Right lobe of liver (tissue), 6 donors: ENCODE measurements at places on chromosomes 12 and 14.

GRCh38 chr14:39109893-39110715, 4.0 kb upstream of the GEMIN2 start:
- no peak for DNase-seq

- DNase-seq = no peak
Observed at GRCh38 chr12:18823461-18823860, 85.5 kb downstream of the CAPZA3 start.

- no peak for DNase-seq
Observed at GRCh38 chr14:50237427-50237826, 6.0 kb upstream of the SOS2 start.

DNA sequence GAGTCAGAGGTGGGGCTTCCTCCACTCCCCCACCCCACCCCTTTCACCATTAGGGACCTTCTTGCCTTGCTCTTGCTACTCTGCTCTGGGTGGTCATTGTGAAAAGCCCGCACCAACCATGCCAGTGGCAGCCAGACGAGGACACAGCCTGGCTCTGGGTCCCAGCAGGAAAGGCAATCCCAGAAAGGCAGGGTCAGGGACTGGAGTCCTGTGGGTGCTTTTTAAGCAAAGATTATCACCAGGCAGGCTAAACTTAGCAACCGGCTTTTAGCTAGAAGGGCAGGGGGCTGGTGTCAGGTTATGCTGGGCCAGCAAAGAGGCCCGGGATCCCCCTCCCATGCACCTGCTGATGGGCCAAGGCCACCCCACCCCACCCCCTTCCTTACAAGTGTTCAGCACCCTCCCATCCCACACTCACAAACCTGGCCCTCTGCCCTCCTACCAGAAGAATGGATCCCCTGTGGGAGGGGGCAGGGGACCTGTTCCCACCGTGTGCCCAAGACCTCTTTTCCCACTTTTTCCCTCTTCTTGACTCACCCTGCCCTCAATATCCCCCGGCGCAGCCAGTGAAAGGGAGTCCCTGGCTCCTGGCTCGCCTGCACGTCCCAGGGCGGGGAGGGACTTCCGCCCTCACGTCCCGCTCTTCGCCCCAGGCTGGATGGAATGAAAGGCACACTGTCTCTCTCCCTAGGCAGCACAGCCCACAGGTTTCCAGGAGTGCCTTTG, 1.2 kb upstream of the GAPDH start:
- DNase-seq = peak; percentile 81

DNA sequence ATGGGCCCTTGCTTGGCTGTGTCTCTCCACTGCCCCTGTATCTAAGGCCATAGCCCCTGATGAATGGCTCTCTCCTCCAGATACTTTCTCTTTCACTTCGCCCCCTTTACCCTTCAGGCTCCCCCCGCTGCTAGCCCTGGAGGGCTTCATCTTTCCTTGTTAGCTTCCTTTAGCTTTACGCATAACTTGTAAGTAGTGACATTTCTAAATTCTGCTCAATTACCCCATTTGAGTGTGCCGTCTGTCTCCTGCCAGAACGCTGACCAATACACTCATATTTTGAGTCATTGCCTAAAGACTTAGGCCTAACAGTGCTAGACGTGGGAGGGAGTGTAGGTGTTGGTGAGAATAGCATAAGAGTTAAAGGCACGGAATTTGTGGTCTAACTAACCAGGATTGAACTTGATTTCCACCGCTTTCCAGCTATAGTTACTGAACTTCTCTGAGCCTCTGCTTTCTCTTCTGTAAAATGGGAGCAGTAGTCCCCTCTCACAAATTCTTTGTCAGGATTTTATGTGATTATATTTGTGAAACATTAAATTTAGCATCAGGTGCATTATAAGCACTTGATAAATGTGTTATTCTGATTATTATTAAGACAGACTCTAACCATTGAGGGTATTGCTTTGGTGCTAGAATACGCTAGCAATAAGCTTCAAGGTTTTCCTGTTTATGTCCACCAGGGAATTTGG, 129.3 kb downstream of the ZFP36L1 start:
- peak; percentile 26 for DNase-seq

- no peak for DNase-seq
Observed at GRCh38 chr14:39181693-39182047, 6.6 kb downstream of the PNN start.

DNA sequence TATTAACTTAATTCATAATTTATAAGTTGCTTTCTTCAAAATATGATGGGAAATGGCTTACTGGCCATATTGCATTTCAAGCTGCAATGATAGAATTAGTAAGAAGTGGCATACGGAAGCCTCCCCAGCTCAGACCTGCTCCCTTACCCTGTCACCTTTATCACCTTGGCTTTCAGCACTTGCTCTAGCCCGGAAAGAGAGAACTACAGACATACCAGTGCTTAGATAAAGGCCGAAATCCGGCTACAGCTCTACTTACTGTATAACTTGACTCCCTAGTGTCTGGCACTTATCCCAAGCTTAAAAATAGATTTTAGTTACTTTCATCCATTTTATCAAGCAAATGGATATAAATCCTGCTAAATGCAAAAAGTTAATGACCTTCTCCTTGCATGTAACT, 42.5 kb downstream of the PKP2 start:
- DNase-seq = no peak

- DNase-seq = no peak
Observed at GRCh38 chr12:85076688-85077430, 40.7 kb downstream of the LRRIQ1 start.

GRCh38 chr12:3355378-3355900, 135.6 kb upstream of the PRMT8 start:
- no peak for DNase-seq

DNA sequence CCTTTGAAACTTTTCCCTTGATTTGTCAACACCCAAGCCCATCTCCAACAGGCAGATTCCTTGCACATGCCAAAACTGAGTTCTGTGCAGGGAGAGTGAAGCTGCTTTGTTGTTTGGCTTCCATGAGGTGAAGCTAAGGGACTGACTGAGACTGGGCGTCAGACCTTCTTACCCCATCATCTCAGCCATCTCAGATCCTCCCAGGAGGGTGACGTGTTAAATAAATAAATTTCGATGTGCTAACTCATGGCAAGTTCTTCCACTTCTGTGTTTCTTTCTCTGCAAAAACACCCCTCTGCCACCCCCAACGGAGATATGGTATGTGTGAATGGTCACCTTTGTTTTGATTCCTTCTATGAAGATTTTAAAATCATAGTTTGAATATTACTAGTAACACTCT, 17.8 kb downstream of the UTP20 start:
- DNase-seq = no peak

- no peak for DNase-seq
Observed at GRCh38 chr12:7966563-7966962, 30.6 kb upstream of the SLC2A3 start.

- DNase-seq = peak; percentile 68
Observed at GRCh38 chr12:51886021-51886710, 1.7 kb upstream of the ANKRD33 start.

DNA sequence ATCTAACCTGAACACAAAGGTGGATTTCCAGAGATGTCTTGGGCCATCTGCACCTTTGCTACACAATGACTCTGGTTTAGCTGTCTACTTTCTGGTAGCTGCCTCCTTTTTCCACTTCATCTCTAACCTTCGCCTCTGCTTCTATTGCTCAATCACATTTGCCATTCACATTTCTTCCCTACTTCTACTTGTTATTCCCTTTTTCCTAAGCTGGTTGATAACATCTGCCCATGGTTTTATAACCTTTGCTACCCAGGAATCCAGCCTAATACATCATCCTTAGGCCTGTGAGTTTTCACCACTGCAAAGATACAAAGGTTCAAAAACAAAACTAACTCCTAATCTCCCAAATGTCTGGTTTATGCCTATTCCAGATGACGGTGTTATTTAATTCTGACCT, 13.2 kb downstream of the SPPL3 start:
- no peak for DNase-seq

- no peak for DNase-seq
Observed at GRCh38 chr14:65290830-65291229, 121.7 kb upstream of the FUT8 start.

DNA sequence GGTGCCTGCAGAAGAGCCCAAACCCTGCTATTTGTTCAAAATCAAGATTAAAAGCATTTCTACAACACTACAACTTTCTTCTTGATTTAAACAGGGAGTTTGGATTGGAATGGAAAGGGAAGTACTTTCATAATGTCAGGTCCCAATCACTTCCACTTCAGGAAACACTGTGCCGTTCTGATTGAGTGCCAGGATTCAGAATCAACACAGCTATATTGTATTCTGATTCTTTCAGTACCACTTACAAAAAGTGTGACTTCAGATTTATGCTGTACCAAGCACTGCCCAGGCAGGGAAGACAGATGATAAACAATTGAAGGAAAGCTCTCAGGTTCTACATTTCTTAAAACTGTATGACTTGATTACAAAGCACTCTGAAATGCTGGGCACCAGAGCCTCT, 3.2 kb downstream of the TDP1 start:
- DNase-seq = no peak

- no peak for DNase-seq
Observed at GRCh38 chr12:71972441-71973074, 33.9 kb downstream of the TPH2 start.

DNA sequence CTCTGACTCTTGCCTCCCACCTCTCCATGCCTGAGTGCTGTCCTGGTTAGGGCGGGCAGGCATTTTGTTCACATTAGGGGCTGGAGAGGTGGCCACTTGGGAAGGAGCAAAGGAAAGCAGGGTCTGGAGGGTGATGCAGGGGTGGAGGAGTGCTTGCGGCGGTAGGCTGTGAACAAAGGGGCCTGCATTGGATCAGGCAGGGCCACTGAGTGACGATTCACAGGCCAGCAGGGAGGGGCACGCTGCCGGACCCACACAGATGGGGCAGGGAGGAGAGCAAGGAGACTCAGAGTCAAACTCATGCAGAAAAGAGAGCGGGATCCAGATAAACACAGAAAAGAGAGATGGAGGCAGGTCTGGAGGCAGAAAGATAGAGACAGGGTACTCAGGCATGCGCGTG, 58.4 kb upstream of the TBX3 start:
- no peak for DNase-seq

DNA sequence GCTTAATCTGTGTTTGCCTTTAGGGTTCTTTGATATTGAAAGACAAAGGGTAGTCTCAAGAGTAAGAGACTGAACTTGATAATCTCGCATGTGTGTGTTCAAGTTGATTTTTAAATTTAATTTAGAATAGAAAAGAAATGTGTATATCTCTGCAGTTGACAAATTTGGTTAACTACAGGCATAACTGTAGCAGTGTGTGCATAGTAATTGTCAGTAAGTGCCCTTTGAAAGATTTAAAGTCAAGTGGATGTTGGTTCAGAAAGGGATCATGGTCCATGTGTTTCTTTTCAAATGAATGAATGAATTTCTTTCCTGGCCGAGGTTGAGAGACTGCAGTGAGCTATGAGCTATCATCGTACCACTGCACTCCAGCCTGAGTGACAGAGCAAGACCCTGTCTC, 49.9 kb upstream of the DYRK2 start:
- DNase-seq = no peak

GRCh38 chr14:61651355-61651754, 44.0 kb upstream of the HIF1A start:
- DNase-seq = no peak

- no peak for DNase-seq
Observed at GRCh38 chr12:91889910-91890309, 255.7 kb downstream of the BTG1 start.

DNA sequence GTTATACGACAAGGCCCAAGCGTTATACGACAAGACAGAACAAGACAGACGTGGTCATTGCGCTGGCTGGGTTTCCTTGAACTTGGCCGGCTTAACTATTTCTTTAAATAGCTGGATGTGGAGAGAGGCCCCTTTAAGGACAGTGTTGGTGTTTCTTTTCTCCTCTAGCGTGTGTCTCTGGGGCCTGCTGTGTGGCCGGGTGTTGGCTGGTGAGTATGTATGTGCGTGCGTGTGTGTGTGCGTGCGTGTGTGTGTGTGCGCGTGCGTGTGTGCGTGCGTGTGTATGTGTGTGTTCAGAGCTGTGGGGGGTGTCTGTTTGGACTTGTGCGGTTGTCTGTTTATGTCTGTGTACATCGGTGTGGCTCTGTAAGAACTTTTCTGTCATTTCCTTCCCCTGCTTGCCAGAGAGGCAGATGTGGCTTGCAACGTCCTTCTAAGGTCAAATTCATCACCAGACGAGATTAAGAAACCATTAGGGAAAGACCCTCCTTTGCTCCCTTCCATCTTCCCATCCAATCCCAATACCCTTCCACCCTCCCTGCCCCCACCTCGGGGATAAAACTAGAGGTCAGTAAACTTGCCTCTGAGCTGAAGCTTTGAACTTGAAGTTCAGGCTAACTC, 78.6 kb upstream of the TBX3 start:
- DNase-seq = no peak

GRCh38 chr14:61341275-61342206, 20.2 kb downstream of the PRKCH start:
- no peak for DNase-seq

DNA sequence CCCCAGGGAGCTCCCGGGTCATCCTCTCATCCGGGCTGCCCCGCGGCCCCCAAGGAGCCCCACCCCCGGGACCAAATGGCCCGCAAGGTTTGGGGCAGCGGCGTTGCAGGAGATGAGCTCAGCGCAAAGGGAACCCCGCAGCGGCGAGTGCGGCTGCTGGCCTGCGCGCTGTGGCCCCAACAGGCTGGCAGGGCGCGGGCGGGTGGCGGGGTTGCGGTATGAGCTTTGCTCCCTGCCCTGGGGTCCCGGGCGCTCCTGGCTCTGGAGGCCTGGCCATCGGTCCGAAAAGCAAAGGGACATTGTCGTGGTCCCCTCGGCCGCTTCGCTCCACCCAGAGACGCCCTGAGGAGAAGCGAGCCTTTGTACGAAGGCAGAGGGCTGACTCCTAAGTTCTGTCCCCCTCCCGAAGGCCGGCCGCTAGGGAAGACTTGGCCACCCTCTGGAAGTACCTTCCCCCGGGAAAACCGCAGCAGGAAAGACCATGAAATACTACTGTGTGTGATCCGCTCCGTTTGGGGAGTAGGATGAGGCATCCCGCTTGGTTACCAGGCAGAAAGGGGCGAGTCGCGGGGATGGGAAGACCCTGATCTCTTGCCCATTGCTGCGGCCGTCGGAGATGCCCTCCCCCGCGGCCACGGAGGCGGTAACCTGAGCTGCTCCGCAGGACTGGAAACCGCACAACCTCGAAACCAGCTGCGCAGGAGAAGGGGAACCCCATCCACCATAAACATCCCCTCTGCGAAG, 620 bp upstream of the NID2 start:
- DNase-seq = peak; percentile 62

GRCh38 chr12:2265461-2266167, 212.8 kb downstream of the CACNA1C start:
- no peak for DNase-seq

DNA sequence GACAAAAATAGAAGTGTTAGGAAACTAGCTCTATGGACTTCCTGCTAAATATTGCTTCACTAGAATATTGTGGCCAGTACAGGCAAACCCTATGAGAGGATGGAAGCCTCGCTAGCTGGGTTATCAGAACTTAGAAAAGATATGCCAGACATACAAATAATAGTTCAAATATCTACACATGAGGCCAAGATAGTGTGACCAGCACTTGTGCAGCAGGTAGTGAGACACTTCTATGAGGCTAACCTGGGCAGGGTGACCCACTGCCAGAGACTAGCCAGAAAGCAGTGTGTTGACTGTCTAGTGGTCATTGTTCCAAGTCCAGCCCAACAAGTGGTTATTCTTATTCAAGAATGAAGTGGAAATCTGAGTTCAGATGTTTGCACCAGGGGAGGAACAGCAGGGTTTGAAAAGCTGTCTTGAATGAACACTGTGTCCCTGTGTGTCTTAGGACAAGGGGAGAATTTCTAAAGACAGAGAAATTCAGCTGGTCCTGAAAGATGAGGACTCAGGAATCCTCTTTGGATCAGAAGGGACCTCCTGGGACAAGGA, 16.3 kb downstream of the TSPAN8 start:
- no peak for DNase-seq
